ENCODE measurements at places on chromosomes 1 and 21. TPM values are rescaled to one million over a fixed set of nuclear protein-coding genes. Genes with fewer than 3 reads are reported as not detected.

GRCh38 chr1:223849352-223850254, 3.9 kb upstream of the TP53BP2 start:
- DNase-seq, result no peak

DNA sequence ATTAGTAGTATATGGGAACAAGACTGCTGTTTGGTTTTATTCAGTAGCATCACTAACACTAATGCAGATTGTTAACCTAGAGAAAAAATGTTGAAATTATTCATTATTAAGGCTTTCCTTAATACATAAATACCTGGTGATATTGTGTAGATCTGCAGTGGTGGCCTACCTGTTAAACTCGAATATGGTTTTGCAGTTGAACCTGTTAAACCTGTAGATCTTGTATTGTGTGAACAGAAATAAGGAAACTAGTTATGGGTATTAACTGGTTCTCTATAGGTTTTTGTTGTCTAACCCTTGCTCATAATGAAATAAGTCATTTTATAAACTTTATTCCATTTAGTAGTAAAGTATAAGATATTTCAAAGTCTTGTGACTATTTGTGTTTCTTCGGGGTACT, 23.9 kb downstream of the PKN2 start:
- DNase-seq, result no peak

DNA sequence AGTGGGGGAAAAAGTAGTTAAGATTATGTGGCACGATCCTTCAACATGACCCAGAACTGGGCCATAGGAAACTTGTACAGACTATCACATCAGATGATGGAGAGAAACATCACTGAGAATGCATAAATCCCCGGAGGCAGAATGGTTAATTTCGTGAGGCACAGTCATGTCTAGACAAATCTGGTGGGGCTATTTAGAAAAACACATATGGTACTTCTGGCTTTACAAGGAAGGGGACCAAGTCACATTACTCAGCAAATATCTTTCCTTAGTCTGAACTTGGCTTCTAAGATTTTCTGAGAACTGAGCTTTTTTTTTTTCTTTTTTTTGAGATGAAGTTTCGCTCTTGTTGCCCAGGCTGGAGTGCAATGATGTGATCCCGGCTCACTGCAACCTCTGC, 9.2 kb upstream of the UQCRHL start:
- no peak for DNase-seq

The SMCP gene
- not detected for total RNA-seq

GRCh38 chr21:45178070-45178608, 103.8 kb downstream of the ADARB1 start:
- no peak for DNase-seq
